T-helper 17 cell (primary cell): ENCODE measurements at places on chromosomes 11 and 22. TPM values are rescaled to one million over a fixed set of nuclear protein-coding genes. Genes with fewer than 3 reads are reported as not detected.

Gene SERHL2
- 0.34 TPM for total RNA-seq

Gene MS4A7
- 0.21 TPM for total RNA-seq

Gene OR52L1
- total RNA-seq = not detected

Gene MIOX
- total RNA-seq = not detected

Gene ARHGAP8
- 4.7 TPM for total RNA-seq
